ENCODE measurements at places on chromosomes 1 and 21.

GRCh38 chr1:16980473-16981268 lies at the start of gene MFAP2:
MFAP2 (minus strand) TSS chr1:16980620; CDS start chr1:16978273, 2,347 bp downstream.
- no peak for DNase-seq

DNA sequence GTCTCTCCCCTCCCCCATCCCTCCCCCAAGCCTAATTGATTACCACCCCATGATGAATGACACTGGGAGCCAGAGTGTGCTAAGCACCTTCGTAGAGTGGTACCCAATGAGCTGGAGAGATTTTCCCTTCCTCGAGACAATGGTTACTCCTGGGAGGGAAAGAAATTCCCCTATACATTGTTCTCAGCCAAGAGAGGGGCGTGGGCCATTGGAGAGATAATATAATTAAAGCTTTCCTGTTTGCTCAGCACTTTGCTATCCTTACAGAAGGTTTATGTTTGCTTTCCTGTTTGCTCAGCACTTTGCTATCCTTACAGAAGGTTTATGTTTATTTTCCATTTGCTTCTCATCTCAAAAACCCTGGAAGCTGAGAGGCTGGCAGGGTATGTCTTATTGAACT lies 126.1 kb upstream of the KLHDC7A start:
- DNase-seq = no peak

GRCh38 chr1:231161667-231162296 lies at the start of gene TRIM67:
TRIM67 (plus strand) TSS chr1:231162058; CDS start chr1:231162970, 912 bp downstream.
- DNase-seq = no peak

DNA sequence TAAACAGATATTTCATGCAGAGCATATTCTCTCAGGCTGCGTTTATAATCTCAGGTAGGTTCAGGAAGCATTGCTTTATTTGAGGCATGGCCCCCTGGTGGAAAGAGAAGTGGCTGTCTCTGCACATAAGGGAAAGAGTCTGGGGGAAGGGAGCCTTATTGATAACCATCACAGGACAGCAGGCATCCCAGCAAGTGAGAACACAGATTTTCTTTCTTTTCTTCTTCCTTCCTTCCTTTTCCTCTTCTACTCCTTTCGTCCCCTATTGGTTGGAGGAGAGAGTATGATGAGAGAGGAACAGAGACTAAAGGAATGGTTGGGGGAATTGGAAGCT lies 21.9 kb downstream of the TSNAX start:
- DNase-seq = no peak

GRCh38 chr1:31460027-31460426 lies 47.0 kb downstream of the SERINC2 start:
- DNase-seq = no peak

- no peak for DNase-seq
These were observed 186.6 kb upstream of the ST6GALNAC5 start for GRCh38 chr1:76680651-76681050.

DNA sequence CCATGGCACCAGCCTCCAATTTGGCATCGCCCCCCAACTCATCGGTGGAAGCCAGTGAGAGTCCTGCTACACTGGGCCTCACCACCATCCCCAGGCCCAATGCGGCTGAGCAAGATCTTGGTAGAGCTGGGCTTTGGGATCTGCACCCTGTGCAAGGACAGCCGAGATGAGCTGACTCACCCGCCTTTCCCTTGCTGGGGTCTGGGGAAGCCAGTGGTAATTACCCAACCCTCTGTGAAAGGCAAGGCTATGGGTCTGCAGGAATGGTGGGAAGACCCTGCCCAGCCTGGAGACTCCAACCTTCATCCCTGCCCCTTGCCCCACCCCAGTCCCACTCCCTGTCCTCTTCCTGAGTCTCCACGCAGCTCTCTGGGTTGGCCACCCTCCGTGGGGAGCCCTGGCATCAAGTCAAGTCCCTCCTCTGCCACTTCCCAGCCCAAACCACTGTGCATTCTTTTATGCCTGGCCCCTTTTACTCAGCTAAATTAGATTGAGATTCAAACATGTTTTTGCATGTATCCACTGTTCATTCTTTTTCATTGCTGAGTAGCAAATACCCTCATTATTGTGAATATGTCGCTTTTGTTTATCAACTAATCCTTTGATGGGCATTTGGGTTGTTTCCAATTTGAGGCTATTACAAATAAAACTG lies 8.8 kb downstream of the SMCP start:
- DNase-seq = no peak

GRCh38 chr1:51189421-51190073 lies 46.5 kb upstream of the RNF11 start:
- DNase-seq = peak; percentile 1

GRCh38 chr1:37764414-37764825 lies 500 bp downstream of the EPHA10 start:
- no peak for DNase-seq

GRCh38 chr21:42269386-42269785 lies 45.8 kb downstream of the TFF3 start:
- DNase-seq = no peak

DNA sequence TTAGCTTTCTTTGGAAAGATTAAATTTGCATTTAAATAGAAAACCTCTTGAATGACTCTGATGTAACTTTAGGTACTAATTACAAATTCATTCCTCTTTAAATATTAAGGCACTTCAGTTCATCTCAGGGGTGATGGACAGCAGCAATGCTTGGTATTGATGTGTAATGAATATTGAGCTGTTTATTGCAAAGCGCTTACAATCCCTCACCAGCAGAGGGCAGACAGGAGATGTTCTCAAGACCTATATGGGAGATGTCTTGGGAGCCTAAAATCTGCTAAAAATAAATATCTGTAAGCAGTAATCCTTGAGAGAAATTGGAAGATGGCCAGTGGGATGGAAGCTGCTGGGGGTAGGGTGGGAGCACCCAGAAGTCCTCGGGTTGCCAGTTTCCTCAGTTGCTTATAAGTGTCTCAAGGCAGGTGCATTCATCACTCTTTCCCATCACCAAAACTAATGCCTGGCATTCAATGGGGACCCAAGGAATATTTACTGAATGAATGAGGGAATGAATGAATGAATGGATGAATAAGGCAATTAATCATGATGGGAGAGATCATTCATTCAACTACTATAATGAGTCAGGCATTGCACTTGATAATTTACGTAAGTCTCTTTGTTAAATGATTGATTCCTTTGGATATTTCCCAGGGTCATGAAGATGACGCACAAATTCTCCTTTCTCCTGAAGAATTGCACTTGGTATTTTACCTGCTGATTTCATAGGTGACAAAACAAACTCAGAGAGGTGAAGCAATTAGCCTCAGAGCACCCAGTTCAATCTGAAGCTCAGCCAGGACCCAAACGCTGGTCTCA lies 2.3 kb downstream of the KLHDC8A start:
- DNase-seq = peak; percentile 39

DNA sequence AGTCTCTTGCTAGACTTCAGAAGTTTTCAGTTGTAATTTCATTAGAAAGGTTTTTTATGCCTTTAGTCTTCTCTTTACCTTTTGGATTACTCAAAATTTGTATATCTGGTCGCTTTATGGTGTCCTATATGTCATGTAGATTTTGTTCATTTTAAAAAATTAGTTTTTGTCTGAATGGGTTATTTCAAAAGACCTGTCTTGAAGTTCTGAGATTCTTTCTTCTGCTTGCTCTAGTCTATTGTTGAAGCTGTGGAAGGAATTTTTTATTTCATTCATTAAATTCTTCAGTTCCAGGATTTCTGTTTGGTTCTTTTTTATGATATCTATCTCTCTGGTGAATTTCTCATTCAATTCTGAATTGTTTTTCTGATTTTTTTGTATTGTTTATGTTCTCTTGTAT lies 46.5 kb upstream of the GCLM start:
- DNase-seq = no peak

GRCh38 chr1:205287767-205288559 lies 33.6 kb downstream of the NUAK2 start:
- DNase-seq = peak; percentile 74

DNA sequence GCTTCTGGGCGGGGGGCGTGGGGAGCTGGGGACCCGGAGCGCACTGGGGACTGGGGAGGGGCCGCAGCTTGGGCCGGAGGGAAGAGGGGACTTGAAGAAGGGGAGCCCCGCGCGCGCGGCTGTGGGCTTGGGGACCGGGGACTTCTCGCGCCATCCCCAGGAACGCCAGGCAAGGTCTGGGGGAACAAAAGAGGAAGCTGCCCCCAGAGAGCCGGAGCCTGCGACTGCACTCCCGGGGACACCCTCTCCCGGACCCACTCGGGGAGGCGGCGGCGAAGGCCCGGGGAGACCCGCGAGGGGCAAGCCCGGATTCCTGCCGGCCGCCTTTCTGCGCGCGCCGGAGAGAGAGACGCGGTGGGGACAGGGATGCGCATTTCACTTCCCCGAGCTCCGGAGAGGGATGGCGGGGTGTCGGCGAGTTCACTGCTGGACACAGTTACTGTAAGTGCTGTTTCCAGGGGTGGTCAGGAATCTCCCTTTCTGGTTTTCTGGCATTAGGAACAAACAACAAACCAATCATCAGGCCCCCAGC lies 732 bp downstream of the ABCG1 start:
- DNase-seq = no peak

DNA sequence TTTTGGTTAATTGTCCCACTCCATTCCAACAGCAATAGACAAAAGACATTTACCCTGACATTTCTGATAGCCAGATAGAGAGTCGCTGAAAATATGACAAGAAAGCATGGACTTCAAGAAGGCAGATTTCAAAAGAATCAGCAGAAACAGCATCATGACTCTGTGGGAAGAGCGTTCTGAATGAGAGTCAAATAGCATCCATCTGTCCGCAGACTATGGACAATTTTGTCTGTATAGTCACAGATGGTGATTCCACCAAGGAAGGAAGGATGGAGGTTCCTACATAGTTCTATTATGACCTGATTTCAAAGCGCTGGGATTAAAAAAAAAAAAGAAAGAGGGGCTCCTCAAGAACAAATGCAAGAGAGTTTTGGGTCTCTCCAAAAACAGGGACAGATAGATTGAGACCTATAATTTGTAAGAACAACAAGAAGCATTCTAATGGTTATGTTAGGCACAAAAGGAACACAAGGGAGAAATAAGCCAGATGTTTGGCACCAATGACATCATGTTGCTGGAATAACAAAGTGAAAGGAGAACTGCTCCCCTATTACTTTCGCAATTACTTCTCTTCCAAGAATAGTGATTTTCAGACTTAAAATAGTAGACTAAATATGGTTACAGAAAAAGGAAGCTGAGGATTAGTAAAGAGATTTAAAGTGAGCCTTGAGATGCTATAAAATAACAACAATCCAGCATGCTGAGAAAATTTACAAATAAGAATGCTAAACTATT lies 28.5 kb downstream of the NIBAN1 start:
- DNase-seq = no peak

GRCh38 chr1:222420633-222421032 lies 127.3 kb downstream of the HHIPL2 start:
- DNase-seq = no peak

- no peak for DNase-seq
These were observed 192.2 kb downstream of the TGFB2 start for GRCh38 chr1:218537122-218537913.

DNA sequence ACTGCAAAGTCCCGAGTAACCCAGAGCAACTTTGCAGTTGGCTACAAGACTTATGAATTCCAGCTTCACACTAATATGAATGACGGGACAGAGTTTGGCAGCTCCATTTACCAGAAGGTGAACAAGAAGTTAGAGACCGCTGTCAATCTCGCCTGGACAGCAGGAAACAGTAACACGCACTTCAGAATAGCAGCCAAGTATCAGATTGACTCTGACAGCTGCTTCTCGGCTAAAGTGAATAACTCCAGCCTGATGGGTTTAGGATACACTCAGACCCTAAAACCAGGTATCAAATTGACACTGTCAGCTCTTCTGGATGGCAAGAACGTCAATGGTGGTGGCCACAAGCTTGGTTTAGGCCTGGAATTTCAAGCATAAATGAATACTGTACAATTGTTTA lies 66.8 kb downstream of the ACBD6 start:
- no peak for DNase-seq

DNA sequence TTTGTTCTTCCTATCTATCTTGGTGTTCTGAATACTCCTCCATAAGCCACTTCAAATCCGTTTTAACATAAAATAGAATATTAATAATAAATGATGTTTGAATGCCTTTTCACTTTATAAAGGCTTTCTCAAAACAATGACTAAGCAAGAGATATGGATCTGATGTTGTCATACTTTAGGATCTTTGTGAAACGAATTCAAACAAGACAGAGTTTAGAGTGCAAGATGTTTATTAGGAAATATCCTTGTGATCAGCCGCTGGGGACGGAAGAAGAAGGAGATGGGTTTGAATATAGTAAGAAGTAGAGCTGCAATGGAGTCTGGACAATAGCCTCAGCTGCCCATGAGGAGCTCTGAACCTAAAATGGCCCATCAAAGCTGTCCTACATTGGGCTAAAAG lies 351.8 kb downstream of the NEGR1 start:
- no peak for DNase-seq

DNA sequence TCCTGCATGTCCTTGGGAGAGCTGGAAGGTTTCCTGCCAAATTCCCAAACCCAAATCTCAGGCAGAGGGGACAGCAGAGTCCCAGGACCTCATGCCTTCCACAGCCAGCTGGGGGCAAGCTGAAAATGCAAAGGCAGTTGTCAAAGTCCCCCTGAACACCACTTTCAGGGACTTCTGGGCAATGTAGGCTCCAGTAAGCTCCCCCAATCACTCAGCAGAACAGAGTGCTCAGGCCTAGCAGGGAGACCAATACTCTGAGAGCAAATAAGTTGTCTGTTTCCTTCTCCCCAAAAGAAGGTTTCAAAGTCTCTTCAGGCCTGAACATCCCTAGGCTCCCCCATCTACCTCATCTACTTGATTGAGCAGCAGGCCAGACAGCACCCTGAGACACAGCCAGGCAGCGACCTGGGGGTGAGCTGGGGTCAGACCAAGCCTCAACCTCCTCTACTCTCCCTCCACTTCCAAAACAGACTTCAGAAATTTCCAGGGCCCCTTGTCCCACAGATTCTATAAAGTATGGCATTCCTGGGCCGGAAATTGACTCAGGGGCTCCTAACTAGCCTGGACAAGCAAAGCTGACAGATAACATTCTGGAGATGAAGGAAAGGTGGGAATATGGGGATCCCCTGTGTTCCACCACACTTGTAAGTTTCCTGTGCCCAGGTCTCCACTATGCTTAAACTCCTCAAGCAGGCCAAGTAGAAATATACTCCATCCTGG lies 1.9 kb downstream of the SLC9A1 start:
- no peak for DNase-seq

DNA sequence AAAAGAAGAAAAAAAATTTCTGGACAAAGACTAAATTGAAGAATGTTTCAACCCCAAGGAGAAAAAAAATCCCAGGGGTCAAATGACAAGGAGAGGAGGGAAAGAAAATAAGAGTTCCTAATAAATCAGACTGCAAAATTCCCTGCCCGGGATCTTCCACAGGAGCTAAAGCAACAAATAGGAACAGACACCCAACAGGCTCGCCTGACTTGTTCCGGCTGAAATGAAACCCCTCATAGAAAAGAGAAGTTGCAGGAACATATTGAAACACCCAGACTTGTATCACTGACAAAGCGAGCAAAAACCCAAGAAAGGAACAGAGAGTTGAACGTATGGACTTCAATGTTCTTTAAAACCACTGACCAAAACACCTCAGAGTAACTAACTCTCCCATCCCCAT lies 123.0 kb downstream of the TIAM1 start:
- no peak for DNase-seq

DNA sequence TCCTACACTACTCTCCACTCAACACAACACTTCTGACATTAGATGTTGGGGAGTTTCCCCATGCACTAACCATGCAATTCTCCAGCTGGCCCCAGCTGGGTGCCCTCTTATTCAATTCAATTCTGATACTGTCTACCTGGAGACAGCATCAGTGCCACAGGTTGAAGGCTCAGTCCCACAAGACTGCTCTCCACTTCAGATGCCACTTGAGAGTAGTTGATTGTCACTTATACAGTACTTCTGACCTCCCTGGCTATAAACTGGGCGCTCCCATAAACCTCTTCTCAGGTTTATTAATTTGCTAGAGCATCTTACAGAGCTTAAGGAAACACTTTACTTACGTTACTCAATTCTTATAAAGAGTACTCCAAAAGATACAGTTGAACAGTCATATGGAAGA lies 442.3 kb downstream of the LRRIQ3 start:
- no peak for DNase-seq
